ENCODE measurements at places on chromosomes 7 and 10.

DNA sequence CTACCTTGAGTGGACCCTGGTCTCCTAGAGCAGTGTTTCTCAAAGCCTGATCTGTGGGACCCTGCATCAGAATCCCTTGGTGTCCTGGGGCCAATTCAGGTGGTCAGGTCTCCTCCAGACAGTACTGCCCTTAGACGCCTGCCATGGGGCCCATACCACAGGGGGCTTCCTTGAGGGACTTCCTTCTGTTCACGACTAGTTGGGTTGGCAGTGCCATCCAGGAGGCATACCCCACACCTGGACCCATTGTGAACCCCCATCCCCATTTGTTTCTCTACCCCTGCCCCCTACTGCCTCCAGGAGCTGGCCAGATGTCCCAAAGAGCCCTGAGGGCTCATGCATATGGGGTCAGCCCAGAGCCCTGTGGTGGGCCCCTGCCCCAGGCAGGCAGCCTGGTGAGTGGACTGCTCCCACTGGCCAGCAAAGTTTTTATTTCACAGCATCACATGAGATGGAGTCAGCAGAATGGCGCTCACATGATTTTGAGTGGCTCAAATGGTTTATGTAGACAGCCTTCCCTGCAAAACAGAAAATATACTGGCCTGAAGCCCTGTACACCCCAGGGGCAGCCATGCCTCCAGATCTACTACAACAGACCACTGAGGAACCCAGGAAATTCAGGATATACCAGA, 259.9 kb upstream of the ZMIZ1 start:
- DNase-seq = no peak

GRCh38 chr10:58219875-58220274, 47.8 kb downstream of the IPMK start:
- no peak for DNase-seq

GRCh38 chr7:107035446-107035845, 9.1 kb upstream of the PRKAR2B start:
- DNase-seq = peak; percentile 93

- DNase-seq = no peak
Observed at GRCh38 chr10:128042131-128042610, 84.1 kb downstream of the MKI67 start.

- DNase-seq = peak; percentile 75
Observed at GRCh38 chr10:26556748-26557640, 118.9 kb downstream of the APBB1IP start.

DNA sequence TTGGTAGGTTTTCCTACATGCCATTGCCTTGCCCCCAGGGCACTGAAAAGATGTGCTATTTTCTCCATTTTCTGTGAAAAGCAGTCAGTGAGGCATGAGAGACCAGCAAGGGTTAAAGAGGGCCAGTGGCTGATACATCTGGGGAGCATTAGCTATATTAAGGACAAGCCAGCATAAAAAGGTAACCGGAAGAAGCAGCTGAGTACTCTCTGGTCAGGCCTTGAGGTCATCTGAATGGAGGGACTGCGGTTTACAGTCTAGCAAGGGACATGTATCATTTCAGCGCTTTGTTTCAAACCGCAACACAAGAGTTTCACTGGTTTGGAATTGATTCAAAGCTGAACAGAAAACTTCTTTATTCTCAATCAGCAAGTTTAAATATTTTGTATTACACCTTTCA, 120.4 kb downstream of the EPDR1 start:
- peak; percentile 36 for DNase-seq

GRCh38 chr10:110353244-110354119, 48.8 kb upstream of the SMNDC1 start:
- DNase-seq = peak; percentile 93

DNA sequence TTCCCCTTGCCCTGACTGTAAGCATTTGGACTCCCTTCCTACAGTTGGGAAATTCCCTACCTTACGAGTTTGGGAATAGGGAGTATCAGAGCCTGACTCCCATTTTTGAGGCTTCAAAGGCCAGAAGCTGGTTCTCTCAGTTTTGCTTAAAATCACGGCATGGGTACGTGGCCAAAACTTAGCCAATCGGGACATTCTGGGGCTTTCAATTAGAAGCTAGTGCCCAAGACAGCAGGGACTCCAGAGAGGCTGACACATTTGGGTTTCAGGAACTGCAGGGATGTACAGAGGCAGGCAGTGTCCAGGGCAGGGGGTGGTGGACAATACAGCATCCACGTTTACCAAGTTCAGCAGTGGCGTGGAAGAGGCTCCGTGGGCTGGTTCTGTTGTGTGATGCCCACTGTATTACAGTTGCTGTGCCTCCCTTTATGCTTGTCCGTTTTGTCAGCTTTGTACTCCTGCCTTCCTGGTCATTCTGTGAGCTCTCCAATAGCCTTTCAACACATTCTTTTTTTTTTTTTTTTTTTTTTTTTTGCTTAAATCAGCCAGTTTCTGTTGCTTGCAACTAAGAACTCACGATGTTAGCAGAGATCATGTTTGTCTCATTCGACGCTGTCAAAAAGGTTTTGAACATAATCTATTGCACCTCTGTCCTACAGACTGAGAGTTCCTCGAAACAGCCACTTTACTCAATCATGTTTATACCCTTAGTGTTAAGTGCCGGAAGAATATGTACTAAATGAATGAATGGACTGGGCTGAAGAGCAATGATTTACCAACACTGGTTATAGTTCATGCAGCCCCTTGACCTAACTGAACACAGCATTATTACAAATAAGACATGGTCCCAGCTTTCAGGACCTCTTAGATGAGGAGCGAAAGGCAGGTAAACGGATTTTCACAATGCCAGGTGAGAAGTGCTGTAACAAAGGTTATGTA, 1.1 kb downstream of the GGCT start:
- no peak for DNase-seq

GRCh38 chr7:37817996-37818720, 30.2 kb upstream of the NME8 start:
- no peak for DNase-seq

DNA sequence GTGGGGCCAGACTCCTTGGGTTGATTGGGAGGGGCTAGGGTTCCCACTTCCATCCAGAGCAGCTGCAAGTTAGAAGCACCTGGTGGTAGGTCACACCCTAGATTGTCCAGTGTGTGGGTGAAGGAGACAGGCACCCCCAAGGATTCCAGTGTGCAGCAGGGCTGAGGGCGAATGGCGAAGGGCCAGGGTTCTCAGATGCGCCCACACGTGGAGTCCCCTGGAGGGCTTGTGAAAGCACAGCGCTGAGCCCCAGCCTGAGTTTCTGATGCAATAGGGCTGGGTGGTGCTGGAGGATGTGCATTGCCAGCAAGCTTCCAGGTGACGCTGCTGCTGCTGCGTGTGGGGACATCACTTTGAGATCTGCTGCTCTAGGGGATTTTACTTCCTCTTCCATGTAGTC, 25.4 kb downstream of the TBATA start:
- DNase-seq = no peak

- peak; percentile 29 for DNase-seq
Observed at GRCh38 chr7:84058311-84059076, 136.1 kb downstream of the SEMA3A start.

DNA sequence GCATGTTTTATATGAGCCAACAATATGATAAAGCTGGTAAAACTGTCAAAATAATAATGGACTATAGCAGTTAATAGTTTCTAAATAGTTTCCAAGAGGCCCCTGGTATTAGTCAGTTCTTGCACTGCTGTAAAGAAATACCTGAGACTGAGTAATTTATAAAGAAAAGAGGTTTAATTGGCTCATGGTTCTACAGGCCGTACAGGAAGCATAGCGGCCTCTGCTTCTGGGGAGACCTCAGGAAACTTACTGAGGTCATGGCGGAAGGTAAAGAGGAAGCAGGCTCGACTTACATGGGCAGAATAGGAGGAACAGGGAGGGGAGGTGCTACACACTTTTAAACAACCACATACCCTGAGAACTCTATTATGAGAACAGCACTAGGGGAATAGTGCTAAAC, 104.6 kb downstream of the PPP1R9A start:
- no peak for DNase-seq

DNA sequence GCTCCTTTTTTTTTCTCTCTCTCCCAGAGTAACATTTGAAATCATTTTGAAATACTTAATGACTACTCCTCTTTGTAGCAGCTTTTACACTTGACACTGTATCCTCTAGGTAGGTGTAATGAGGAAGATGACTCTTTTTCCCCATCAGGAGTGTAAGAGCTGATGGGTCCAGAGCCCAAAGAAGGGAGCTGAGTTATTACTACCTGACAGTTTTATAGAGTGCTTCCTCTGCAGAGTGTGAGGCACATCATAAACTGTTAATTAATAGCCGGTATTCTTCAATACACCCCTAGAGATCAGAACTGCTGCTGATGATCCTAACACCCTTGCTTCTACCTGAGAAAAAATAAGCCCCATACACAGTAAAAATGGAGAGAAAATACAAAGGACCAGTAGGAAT, 279.8 kb upstream of the SEMA3A start:
- no peak for DNase-seq

DNA sequence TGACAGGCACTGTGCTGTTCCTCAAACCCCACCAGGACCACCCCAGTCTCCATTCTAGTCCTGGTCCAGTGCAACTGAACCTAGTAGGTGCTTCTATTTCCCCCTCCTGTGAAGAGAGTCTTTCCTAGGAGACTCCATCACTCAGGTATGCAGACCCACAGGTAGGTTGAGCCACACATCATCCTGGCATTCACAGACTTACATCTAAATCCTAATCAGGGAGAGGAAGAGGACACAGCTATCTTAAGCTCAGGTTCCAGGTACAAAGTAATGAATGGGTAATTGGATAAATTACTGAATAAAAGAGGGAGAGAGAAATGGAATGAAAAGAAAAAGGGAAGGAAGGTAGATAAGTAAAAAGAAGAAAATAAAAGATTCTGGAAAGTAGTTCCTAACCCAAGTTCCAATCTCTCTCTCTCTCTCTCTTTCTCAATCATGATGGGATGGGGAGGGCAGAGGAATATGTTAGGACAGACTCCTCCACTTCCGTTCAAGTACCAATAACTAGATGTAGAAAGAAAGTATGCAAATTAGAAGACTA, 139.8 kb upstream of the NAMPT start:
- no peak for DNase-seq

- DNase-seq = no peak
Observed at GRCh38 chr10:67471022-67471421, 225.0 kb downstream of the CTNNA3 start.

- DNase-seq = no peak
Observed at GRCh38 chr10:9781666-9782065, 1236.0 kb upstream of the CELF2 start.

DNA sequence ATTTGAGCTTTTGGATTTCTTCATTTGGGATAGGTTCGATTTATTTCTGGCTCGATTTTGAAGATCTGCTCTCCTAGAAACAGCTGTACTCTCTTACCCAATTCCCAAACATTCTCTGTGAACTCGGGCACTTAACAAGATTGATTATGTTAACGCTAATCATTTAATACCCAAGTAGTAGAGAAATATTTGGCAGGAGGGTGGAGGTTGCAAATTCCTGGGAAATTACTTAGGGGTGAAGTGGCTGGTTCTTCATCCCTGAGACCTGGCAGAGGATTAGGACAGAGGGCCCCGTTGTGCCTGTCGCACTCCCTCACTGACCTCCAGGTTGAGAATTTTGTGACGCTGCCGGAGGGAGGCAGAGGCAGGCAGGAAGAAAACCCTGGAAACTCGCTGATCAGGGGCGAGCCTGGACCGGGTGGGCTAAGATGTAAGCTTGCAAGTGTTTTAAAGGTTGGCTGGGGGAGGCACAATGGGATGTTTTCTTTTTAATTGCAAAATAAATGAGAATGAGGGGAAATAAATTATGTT, 182.6 kb downstream of the TCF7L2 start:
- DNase-seq = peak; percentile 13
